Fibroblast of mammary gland (primary cell): ENCODE measurements at places on chromosomes 13 and 19.
A peak's percentile ranks its signal among the peaks of the same experiment; 100 is the strongest.

GRCh38 chr19:2046046-2046907, 4.8 kb downstream of the MKNK2 start:
- DNase-seq: no peak

- DNase-seq: no peak
Observed at GRCh38 chr13:95025116-95025515, 276.1 kb downstream of the ABCC4 start.

DNA sequence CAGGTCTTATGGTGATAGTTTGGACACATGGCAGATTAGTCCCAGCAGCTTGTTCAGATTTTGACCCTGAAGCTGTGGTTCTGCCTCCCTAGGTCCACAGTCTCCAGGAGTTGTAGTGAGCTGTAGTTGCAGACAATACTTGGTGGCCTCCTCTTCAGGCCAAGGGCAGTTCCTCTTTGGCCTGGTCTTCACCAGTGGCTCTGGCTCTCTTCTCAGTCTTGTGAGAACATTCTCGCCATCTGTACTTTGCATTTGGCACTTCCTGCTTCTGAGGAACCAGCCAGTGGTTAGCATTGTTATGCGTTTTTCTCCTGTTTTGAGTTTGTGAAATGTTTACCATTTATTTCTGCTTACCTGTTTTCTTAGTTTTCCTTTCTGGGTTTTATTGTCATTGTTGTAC, 40.7 kb downstream of the PCCA start:
- no peak for DNase-seq

DNA sequence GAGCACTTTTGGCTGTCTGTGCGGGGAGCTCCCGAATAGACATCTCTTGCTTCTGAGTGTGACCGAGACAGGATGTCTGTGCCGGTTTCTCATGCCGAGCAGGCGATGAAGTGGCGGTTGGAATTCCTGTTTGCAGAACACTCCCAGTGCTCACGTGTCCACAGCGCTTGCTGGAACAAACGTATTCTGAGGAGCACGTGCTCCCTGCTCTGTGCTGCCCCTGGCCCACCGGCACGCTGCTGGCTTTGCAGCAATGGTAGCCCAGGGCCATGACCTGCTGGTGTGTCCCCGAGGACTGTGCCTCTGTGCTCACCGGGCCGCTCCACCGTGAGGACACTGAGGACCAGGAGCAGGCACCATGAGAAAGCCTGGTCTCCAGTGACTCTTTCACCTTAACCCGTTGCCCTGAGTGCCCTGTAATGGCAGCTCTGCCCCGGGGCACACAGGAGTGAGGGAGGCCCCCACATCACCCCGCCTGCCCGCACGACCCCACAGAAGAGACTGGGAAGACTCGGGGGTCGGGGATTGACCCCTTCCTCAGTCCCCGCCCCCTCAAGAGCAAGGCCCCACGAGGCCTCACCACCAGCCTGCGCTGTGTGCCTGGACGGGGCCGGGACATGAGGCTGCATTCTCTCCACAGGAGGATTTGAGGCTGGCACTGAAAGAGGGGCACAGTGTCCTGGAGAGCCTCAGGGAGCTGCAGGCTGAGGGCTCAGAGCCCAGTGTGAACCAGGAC, 40.0 kb upstream of the F7 start:
- DNase-seq: peak; percentile 63

GRCh38 chr19:2166741-2167738, 3.3 kb downstream of the DOT1L start:
- peak; percentile 85 for DNase-seq

DNA sequence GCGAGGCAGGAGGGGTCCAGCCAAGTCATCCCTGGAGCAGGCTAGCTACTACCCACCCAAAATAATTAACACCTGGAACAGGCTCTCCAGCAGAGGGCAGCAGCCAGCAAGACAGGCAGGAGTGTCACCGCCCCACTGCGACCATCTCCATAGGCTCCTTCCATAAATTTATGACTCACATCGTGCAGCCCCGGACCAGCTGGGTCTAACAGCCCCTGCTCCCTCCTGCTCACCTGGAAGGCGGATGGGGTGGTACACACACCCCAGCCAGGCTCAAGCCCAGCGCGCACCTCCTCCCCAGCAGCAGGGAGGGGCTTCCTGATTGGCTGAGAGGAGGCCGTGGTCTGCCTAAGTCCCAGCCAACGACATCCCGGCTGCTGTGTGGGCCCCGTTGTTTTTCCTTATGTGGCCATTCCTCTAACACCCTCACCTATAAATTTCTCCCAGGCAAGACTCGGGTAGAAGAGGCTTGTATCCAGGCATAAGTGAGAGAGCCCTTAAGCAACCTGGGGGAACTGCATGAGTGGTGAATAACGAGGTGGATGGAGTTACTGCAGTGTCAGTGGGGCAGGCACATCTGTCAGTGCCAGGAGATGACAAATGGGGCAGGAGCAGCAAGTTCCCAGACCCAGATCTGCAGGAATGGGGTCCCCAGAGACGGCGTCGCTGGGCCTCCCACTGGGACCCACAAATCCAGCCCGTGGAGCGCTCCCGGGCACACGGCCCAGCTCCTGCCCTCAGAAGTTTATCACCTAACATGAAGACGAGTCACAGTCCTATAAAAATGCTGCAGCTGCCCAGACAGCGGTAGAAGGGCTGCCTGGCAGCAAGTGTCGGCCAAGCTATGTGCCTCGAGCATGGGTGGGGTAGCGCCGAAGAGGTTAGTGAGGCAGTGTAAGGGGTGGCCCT, 43.1 kb downstream of the CEBPG start:
- DNase-seq: peak; percentile 65

DNA sequence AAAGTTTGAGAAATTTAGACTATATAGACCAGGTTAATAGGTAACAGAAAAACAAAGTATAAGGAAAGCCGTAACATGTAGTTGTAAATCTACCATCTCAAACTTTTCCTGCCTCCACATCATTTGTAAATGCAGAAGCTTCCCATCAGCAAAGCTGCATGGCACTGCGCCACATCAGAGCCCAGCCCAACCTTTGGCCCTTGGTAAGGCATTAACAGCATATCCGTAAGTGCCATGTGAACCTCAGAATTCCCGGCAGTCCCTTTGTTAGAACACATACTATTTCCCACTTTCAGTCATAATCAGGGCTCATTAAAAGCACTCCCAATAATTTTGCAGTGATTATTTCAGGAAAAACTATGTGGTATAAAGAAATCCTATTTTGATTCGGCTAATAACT, 51.6 kb downstream of the MPHOSPH8 start:
- no peak for DNase-seq

DNA sequence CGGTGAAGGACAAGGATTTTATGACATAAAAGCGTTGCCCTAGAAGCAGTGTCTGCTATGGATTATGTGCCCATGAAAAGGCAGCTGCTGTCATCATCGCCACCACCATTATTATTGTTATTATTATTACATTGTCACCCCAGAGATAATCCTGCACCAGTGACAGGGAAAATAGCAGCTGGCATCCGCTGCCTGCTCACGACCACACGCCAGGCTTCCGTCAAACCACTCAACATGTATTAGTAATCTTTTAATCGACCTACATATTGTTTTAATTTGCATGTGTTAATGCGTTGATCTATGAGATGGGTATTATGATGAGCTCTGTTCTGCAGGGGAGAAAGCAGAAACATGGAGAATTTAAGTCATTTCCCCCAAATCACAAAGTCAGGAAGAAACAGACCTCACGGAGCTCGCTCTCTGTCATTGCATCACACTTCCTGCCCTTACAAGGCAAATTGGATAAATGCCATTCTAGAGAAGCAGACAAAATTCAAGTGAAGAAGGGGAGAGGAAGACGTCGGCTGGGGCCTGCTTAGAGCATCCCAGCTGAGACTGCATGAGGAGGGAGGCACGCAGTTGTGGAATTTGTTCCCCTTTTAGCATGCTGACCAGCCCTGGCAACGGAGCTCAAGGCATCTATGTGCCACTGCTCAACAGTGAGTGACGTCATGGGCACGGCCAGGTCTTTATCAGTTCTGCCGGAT, at the start of gene FFAR3:
Gene FFAR3, plus strand, starts transcription at position 594 of the 707 bp plus-strand sequence. CDS start 431 bp downstream, outside the sequence.
- DNase-seq: peak; percentile 49

GRCh38 chr13:22703601-22704209, 477.1 kb upstream of the SGCG start:
- DNase-seq: peak; percentile 22

DNA sequence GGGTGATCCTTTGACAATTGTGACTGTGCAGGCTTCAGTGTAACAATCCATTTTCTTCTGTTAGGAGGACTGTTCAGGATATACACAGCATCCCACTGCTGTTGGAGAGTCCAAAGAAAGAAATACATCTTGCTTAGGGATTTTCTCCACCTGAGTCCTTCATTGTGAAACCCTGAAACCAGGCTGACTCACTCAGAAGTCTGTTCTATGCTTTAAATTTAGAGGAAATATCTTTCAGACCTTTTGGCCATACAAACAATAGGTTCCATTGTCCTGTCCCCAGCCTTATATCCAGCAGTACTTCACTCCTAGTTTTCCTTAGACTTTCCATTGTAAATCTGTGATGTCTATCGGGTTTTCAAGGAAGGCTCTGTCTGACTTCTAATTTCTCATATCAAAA, 379.1 kb downstream of the SUCLA2 start:
- peak; percentile 36 for DNase-seq

DNA sequence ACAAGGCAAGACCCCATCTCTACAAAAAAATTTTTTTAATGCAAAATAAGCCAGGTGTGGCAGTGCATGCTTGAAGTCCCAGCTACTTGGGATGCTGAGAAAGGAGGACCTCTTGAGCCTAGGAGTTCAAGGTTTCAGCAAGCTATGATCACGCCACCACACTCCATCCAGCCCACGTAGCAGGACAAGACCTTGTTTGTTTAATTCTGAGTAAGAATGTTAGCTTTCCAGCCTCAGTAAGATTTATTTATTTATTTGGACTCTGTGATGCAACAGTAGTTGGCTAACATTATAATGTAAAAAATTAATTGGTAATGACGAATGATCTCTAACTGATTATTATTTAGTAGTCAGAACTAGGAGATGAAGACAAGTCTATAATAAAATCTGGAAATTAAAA, 23.3 kb downstream of the N4BP2L2 start:
- DNase-seq: peak; percentile 14

DNA sequence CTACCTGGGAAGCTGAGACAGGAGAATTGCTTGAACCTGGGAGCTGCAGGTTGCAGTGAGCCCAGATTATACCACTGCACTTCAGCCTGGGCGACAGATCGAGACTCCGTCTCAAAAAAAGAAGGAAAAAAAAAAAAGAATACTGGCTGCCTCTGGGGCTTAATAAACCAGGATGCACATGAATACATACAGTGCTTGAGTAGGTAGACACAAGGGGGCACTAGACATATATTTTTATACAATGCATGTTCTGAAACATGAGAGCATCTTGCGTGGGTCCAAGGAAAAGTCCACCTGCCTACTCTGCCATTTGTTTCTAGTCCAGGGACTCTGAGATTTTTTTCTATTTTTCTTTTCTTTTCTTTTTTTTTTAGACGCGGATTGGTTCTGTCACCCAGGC, 31.2 kb downstream of the KEAP1 start:
- DNase-seq: peak; percentile 54

- no peak for DNase-seq
Observed at GRCh38 chr13:39945226-39945625, 289.8 kb downstream of the COG6 start.

DNA sequence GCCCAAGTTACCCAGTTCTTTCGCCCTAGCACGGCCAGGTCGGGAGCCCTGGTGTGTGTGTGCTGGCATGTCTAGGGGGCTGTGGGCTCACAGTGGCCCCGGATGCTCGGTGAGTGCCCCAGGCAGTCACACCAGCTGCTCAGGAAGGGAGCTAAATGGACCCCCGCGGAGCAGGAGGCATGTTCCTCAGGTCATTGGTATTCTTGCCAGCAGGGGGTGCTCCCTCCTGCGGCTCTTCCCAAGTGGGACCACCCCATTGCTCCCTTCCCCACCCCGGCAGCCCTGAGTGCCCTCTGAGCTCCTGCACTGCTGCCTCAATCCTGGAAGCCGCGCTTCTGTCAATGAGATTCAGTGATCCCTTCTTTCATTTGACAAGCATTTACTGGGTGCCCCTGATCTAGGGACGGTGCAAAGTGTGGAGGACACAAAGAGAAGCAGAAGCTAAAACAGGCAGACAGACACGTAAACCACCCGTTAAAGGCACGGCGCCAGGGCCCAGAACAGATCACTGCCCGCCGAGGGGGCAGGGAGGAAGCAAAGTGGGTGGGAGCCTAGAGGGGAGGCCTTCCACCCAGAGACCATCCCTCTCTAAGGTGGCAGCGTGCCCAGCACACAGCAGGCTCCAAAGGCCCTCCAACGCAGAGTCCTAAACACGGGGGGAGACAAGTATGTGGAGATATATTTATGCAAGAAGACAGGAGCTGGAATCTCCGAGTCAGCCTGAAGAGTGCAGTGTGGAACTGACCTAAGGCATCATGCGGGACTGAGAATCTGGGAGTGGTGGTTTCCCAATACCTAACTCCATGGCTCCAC, 5.2 kb upstream of the ADPRHL1 start:
- DNase-seq: peak; percentile 16

GRCh38 chr13:90070362-90070761, 1277.1 kb upstream of the MIR17HG start:
- no peak for DNase-seq

DNA sequence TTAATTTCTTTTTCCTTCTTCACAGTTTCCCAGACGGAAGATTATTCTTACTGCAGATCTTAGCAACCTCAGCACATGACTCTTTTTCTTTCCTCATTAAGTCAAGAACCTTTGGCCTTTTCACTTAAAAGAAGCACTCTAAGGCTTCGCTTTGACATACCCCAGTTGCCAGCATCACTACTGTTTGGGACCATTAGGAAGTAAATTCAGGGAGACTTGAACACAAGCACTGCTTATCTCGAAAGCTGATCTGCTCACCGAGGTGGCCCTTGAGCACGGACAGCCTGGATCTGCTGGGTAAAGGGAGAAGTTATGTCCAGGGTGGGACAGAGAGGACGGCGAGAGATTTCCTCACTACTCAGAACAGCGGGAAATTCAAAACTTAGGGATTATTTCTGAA, 151.4 kb upstream of the RNF113B start:
- no peak for DNase-seq

DNA sequence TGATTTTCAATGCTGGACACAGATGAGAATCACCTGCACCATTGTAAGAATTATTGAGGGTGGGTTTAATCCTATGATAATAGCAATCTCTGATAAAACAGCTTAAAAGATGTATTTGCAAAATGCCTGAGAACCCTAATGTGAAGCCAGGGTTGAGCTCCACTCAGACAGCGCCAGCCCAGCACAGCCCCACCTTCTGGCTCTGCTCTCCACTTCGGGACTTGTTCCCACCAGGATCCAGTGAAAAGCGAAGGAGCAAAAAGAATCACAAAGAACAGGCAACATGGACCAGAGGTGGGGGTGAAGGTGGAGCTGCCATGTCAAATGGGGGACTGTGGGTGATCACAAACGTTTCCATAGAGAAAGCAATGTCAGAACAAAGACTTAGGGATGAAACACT, 18.6 kb upstream of the ZNF816 start:
- DNase-seq: no peak

- no peak for DNase-seq
Observed at GRCh38 chr13:58495668-58496067, 864.1 kb downstream of the PCDH17 start.
